Karpas-422 (cell line): ENCODE measurements at places on chromosomes 5 and 9.
A peak's percentile ranks its signal among the peaks of the same experiment; 100 is the strongest.

GRCh38 chr5:14983666-14984441 is 112.3 kb upstream of the ANKH start:
- DNase-seq: no peak

DNA sequence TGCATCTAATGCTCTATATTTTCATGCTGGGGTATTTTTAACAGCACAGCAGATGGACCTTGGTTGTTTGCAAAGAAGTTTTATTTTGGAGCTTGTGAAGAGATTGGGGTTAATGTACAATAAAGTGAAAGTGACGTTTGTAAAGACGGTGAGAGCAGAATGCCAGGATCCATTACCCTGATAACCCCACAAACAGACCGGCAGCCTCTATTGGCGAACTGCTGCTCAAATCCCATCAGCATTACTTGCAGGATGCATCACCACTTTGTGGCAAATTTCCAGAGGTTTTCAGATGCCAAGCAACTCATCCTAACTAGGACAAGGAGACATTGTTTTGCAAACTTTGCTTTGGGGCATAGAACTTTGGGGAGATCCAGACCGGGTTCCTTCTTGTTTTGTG is 383.3 kb upstream of the ZNF462 start:
- no peak for DNase-seq

DNA sequence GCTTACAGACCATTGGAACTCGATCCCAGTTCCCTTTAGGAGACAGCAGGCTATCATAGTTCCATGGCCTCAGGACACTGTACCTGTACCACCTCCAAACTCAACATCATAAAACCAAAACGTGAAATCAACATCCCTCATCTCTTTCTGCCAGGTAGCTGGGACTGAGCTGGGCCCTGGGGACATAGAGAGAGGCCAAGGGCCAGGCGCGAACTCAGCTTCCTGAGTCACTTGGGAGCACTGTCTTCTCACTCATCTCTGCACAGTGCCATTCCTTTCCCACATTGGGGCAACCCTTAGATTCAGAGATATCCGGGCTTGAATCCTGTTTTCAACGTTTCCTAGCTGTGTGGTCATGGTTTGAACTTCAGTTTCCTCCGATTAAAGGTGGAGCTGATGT is 12.2 kb downstream of the DAB2IP start:
- DNase-seq: no peak

DNA sequence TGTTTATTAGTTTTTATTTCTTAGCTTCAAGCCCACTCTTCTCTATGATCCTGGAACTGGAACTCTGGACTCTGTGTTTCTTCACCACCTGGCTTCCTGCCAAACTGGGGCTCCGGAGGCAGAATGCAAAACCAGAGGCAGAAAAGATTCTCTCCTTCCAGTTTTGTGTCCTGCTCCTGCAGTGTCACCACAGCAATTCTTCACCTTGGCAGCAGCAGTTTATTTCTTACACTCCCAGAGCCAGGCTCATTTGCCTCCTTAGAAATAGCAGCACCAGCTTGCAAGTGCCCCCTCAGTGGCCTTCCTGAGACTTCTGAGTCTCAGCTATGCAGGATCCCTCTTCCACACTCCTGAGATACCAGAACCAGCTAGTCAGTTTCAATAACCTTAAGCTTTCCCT is 26.7 kb upstream of the CAMK4 start:
- no peak for DNase-seq

DNA sequence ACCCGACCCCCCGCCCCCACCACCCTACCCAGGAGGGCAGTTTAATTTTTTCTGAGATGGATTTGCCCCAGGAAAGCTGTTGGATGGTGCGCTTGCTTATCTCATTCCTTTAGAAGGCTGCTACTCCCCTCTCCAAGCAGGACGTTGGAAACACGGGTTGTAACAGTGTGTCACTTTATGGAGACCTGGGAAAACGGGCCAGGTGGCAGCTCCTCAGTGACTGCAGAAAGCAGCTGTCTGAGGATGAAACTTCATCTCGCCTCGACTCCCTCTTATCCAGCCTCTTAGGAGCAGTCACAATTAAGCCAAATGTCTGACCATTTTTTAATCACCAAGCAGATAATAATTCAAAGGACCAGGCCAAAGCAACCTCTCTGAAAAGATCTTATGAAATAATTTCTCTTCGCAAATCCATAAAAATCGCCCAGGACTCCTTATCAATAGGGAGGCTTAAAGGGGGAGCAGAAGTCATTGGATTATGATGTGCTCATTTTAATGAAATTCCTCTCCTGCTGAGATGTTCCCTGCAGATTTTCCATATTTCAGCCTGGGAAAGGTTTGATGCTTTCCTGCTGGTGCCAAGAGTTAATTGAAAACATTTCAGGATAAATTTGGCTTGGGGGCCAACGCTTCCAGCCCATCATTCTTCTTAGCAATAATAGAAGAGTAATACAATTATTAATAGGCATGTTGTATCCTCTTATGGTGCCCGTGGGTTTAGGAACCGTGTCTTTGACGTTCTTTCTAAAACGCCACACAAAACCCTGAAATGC is 26.0 kb downstream of the GAS1 start:
- no peak for DNase-seq

DNA sequence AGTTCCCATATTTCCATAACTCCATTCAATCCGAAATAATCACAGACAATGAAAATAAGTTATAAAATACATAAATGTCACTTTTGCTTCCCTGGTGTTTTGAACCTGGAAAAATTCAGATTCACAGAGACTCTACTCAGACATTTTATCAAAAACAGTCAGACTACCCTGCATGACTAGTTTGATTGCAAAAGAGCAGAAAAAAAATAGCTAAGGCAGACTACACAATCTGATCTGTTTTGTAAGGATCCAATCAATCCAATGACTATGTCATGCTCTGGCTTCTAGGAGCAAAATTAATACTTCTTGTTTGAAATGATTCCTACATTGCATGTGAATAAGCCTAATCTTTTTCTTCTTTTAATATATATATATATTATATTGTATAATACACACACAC is 1262.6 kb downstream of the EFNA5 start:
- no peak for DNase-seq

DNA sequence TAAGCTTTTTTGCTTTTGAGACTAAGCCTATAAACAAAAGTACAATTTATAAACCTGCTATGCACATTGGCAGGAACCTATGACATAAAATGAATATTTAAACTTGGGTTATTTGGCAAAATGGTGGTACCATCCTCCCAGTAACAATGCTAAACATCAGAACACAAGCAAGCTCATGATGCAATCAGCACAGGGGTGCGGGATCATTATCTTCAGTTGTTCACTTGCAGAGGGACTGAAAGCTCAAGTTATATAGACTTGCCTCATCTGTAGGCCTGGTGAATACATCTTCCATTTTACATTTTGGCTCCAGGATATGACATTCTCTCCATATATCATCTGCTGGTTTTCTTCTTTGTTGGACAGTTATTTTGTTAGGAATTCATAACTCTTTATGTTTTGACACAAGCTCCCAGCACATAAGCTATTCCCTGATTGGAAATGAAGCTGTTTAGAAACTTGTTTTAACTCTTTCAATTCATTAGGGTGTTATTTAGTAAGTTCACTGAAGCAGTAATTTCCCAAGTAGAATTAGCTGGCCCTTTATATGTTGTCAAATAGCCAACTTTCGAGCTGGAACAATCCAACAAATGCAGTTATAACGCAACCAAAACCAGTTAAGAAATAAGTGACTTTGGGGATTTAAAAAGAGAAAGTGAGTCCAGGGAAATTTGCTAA is 124.7 kb upstream of the LIFR start:
- no peak for DNase-seq

DNA sequence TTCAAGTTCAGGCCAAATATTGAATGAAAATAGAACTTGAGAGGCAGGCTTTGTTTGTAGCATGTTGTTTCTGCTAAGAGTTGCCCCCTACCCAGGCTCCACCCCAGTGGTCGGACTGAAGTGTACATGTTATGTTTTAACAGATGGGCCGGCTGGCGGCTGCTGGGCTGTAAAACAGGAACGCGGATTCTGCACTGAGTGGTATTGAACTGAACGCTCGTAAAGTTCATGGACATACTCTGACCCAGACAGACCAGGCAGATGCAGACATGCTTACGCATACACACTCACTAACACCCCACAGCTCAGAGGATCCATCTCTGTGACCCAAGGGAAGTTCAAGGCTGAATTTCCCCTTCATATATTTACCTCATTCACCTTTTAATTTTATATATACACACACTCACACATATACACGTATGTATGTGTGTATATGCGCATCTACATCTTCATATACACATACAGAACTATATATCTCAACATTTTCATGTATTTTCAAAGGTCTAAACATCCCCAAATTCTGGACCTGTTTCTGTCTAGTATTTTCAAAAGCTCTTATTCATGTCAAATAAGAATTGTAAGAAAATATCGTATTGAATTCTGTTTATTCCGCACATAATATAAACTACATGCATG is 1.4 kb downstream of the MARCHF3 start:
- no peak for DNase-seq

DNA sequence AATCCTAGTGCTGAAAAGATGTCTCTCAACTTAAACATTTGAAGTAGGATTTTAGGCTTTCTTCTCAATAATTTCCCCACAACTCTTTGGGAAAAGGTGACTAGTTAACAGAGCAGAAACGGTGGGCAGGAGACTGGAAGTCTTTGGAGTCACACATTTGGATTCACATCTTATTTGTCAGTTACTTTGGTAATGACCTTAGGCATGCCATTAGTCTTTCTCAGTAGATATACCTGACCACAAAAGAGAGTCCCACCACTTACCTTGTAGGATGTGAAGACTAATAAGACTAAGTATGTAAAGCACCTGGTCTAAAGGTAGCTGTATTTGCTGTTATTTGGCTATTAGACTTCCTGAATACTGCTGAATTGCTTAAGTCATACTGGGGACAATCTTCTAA is 35.4 kb downstream of the DAP start:
- DNase-seq: no peak

DNA sequence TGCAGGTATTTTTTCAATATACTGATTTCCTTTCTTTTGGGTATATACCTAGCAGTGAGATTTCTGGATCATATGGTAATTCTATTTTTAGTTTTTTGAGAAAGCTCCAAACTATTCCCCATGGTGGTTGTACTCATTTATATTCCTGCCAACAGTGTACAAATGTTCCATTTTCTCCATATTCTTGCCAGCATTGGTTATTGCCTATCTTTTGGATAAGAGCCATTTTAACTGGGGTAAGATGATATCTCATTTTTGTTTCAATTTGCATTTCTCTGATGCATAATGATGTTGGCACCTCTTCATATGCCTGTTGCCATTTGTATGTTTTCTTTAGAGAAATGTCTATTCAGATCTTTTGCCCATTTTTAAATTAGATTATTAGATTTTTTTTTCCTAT is 85.6 kb upstream of the FST start:
- no peak for DNase-seq

GRCh38 chr9:109986521-109986991 is 206.6 kb downstream of the PALM2AKAP2 start:
- DNase-seq: no peak

GRCh38 chr5:161167016-161167767 is 315.2 kb upstream of the ATP10B start:
- DNase-seq: no peak

DNA sequence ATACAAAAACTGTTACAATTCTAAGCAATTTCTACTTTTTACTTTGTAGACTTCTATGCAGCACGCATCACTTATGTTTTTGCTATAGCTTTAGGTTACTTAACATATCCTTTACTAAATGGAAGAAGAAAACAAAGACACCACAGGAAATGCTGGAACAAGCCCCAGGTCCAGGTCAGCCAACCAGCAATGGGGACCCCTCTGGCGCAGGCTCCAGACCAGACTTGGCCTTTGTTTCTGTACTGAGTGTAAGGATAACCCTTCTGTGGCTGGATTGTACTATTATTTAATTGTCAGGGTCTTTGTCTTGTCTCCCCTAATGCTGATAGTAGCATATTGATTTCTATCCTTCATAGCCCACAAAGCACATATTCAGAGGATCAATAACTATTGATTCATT is 4.2 kb downstream of the SEMA4D start:
- DNase-seq: no peak

DNA sequence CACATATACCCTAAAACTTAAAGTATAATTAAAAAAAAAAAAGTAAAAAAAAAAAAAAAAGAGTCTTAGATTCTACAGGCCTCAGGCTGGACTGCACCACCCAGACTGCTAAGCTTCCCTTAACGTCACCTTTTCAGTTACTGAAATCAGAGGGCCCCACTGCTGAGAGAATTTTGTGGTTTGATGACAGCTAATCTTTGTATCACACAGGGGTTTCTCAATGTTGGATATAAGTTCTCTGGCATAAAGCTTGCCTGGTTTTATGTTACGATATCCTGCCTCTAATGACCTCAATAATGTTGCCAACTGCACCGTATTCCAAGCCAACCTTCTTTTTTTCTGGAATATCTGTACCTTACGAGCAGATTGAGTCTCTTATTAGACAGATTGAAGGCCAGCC is 43.1 kb upstream of the C6 start:
- DNase-seq: no peak

- peak; percentile 54 for DNase-seq
Measured at GRCh38 chr5:10634050-10634449, 70.2 kb downstream of the ANKRD33B start.

DNA sequence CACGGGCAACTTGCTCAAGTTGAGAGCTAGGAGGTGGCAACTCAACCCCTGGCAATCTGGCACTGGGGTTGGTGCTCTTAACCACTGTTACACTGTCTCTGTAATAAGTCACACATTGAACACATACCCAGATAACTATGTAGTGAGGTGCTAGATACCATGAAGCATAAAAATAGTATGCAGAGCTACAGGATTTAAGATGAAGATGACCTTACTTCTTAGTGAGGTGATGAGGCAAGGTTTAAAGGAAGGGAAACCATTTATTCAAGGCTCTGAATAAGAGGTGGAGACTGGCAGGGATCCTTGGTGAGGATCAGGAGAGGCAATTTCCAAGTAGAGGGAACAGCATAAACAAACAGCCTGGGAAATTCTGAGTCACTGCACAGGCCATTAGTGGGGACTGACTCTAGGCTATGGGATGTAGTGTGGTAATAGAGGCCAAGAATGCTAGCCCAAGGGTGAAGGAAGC is 67.6 kb upstream of the NR3C1 start:
- no peak for DNase-seq

- no peak for DNase-seq
Measured at GRCh38 chr5:31047007-31047406, 146.5 kb upstream of the CDH6 start.

- no peak for DNase-seq
Measured at GRCh38 chr5:169880012-169880663, 100.2 kb downstream of the INSYN2B start.

DNA sequence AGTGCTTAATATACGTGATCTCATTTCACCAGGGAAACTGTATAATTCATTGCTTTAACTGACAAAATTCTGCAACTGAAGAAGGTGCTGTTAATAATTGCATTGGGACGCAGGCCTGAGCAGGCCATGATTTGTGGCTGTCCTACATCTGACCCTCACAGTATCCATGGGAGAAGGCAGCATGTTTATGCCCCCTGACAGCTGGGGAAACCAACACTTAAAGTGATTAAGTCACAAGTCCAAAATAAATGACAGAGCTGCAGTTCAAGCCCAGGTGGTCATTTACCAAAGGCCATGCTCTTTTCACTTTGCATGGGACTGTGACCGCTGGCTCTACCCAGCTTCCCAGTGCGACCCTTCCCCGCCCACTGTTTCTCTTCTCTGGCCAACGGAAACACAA is 30.5 kb upstream of the KCNMB1 start:
- DNase-seq: no peak

GRCh38 chr9:68648164-68648563 is 56.9 kb upstream of the PIP5K1B start:
- DNase-seq: no peak
